GM12891 (cell line): ENCODE measurements at places on chromosomes 16 and 17.

- no peak for DNase-seq
These were observed 133.5 kb downstream of the RGS9 start for GRCh38 chr17:65270499-65271253.

DNA sequence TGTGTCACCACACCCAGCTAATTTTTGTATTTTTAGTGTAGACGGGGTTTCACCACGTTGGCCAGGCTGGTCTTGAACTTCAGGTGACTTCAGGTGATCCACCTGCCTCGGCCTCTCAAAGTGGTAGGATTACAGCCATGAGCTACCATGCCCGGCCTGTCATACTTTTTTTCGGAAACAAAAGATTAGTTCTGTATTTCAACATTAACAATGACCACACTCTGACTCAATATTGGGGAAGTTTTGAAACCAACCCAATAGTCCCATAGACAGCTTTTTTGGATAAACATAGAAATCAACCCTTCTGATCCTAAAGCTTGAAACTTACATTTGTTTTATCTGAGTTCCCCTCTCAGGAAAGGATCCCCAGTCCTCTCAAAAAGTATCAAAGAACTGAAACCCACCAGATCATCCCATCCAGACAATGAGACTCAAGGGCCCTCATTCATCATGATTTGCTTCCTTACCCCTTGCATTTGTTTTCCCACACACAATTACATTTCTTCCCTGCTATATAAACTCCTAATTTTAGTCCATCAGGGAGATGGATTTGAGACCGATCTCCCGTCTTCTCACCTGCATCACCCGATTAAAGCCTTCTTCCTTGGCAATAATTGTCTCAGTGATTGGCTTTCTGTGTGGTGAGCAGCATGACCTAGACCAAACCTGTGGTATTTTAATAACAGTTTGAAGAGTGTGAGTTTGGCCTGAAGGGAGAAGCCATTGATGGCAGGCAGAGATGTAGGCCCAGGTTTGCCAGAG is 7.2 kb upstream of the AGRP start:
- no peak for DNase-seq

DNA sequence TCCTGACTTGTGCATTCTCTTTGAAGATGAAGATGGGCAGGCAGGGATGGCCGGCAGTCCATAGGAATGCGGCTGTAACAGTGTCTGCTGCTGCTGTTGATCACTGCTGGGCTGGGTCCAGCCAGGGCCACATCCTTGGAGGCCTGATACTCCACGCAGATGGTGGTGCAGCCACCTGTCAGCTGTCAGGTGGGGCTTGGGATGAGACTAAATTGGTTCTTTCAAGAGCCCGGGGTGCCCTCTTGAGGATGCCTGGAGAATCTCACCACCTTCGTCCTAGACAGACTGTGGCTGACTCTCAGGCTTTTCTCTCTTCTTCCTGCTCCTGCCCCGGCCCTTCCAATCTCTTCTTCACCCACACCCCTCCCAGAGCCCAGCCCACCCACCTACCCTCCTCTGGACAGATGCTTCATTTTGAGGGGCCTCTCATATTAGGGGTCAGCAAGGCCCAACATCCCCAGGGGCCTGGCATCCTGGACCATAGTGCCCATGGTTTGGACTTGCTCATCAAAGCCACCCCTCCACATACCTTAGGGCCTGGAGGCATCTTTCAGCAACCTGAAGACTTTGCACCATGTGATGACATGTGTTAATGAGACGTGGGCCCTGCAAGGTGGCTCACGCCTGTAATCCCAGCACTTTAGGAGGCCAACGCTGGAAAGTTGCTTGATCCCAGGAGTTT is 19.1 kb downstream of the OSBPL7 start:
- peak; percentile 68 for DNase-seq

- DNase-seq, result no peak
These were observed 3.2 kb downstream of the CES4A start for GRCh38 chr16:66991545-66992077.

- no peak for DNase-seq
These were observed 22.7 kb downstream of the LCMT1 start for GRCh38 chr16:25134166-25134700.

DNA sequence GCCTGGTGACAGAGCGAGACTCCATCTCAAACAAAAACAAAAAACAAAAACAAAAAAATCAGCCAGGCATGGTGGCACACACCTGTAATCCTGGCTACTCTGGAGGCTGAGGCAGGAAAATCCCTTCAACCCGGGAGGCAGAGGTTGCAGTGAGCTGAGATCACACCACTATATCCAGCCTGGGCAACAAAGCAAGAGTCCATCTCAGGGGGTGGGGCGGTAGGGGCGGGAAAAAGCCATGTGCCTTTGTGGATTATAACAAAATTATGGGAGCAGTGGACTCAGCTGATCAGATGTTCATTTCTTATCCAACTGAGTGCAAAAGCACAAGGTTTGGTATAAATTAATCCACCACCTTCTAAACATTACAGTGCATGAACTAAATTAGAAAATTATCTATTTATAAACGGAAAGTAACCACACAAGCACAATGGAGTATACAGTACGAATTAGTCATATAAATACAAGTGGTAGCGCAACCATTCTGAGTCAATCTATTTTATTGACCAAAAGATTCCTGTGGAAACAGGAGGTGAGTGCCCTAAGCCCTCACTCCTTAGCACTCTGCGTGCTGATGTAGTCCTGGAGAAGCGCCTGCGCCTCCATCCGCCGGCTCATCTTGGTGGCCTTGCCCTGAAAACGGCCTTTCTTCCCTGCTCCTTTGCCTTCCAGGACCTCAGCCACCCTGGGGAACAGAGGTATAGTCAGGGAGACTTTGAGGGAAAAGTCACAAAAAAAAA is 14.0 kb downstream of the AARSD1 start:
- no peak for DNase-seq

DNA sequence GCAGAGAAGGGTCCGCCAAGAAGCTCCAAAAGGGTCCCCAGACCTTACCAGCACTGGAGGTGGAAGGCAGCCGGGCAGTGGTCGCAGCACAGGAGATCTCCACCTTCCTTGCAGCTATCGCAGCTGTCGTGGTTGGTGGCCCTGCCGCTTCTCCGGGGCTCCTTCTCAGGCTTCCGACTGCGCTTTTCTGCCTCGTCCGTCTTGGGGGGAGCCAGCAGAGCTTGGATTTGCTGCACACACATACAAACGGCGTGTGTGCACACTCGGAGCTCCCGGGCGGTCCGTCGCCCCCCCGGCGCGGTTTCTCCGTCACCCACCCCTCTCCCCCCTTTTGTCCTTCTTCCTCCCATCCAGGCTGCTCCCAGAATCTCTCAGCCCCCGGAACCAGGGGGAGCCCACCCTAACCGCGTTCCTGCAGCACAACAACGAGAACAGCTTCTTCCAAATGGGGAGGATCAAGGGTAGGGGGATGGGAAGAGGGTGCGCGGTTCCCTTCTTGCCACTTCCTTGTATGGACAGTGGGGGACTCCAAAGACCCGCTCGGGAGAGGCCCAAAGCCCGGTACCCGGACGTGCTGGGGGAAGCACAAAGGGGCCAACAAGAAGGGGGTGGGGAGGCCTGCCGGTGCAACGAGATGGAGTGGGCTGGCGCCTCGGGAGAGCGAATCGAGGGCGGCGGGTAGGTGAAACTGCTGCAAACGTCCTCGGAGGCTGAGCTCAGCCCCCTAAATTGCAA is 1.1 kb downstream of the PHF12 start:
- no peak for DNase-seq

DNA sequence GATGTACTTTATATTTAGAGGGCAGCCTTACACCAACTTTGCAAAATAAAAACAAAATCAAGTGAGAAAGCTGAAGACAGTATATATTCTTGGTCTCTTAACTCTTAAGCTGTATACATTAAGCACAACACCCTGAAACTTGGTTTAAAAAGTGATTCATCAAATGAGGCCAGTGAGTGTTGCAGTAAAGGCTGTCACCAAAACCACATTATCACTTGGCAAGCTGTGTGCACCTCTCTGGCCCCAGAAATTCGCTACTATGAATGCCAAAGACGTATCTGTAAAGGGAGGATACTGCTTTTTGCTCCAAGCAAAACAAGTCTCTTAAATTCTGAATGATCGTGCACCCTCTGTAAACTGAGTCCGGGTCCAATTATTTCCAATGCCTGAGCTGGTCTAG is 163.9 kb downstream of the ZFHX3 start:
- DNase-seq, result no peak

GRCh38 chr16:31298958-31299357 is 39.2 kb downstream of the ITGAM start:
- DNase-seq, result no peak

GRCh38 chr17:54944796-54945195 is 23.7 kb downstream of the COX11 start:
- no peak for DNase-seq

DNA sequence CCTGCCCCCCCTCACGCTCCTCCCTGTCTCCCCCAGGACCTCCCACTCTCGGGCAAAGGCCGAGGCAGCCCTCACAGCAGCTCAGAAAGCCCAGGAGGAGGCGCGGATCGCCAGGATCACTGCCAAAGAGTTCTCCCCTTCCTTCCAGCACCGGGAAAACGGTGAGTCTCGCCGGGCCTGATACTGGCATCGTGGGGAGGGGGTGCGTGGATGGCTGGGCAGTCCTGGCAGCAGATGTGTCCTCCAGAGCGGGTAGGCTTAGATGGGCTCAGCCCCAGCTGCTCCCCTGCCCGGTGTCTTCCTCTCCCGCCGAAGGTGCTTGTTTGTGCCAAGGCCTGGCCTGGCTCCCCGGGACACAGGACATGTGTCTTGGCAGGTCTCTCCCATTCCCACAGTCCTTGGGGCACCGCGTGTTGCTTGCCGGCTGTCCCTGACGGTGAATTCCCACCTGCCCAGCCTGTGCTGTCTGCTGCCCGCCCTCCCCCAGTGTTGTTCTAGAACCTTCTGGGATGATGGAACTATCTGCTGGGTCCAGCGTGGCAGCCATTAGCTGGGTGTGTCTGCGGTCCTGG is 81.6 kb downstream of the KLHDC4 start:
- no peak for DNase-seq

DNA sequence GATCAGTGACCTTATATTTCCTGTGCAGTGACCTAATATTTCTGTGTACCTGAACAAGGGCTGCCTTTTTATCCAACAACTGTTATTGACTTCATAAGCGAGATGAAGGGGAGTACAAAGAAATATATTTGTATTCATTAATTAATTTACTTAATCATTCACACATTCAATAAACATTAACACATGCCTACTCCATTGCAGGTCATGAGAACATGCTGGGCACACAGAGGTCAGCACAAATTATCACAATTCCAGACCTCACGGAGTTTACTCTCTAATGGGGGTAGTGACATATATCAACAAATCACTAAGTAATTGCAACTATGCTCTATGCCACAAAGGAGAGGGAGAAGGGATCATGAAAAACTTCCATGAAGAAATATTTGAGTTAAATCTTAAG is 614.6 kb downstream of the TOX3 start:
- DNase-seq, result no peak

GRCh38 chr17:66441101-66441661 is 138.8 kb downstream of the PRKCA start:
- no peak for DNase-seq

- DNase-seq, result no peak
These were observed 878 bp downstream of the TAOK1 start for GRCh38 chr17:29390851-29391631.

DNA sequence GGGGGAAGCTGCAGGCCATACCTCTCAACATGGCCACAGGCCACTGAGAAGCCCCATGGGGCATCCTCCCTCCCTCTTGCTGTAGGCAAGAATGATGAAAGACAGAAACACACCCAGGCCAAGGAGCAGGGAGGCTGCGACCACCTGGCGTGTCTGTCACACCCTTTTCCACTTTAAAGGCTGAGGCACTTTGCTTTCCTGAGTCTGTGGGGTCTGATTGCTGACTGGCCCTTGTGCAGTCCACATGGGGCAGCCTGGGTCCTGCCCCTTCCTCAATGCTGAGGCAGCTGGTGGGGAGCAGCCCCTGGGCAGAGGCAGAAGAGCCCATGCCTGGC is 8.7 kb downstream of the TMEM204 start:
- DNase-seq, result no peak

DNA sequence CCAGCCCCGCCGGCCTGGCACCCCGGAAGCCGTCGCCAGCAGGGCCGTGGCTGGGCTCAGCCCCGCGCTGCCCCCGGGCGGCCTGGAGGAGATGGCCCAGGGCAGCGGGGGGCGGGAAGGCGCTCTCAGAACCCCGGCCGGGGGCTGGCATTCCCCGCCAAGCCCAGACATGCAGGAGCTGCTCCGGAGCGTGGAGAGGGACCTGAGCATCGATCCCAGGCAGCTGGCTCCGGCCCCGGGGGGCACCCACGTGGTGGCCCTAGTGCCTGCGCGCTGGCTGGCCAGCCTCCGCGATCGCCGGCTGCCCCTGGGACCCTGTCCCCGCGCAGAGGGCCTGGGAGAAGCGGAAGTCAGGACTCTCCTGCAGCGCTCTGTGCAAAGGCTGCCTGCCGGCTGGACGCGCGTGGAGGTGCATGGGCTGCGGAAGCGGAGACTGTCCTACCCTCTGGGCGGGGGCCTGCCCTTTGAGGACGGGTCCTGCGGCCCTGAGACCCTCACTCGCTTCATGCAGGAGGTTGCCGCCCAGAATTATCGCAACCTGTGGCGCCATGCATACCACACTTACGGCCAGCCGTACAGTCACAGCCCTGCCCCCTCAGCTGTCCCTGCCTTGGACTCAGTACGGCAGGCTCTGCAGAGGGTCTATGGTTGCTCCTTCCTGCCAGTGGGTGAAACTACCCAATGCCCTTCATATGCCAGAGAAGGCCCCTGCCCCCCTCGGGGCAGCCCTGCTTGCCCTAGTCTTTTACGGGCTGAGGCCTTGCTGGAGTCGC is 551 bp downstream of the WDR81 start:
- no peak for DNase-seq
